ENCODE measurements at places on chromosomes 3 and 15.

GRCh38 chr15:85406916-85407315 lies 26.5 kb downstream of the AKAP13 start:
- no peak for DNase-seq

GRCh38 chr3:30847592-30847991 lies 46.9 kb downstream of the GADL1 start:
- DNase-seq = no peak

DNA sequence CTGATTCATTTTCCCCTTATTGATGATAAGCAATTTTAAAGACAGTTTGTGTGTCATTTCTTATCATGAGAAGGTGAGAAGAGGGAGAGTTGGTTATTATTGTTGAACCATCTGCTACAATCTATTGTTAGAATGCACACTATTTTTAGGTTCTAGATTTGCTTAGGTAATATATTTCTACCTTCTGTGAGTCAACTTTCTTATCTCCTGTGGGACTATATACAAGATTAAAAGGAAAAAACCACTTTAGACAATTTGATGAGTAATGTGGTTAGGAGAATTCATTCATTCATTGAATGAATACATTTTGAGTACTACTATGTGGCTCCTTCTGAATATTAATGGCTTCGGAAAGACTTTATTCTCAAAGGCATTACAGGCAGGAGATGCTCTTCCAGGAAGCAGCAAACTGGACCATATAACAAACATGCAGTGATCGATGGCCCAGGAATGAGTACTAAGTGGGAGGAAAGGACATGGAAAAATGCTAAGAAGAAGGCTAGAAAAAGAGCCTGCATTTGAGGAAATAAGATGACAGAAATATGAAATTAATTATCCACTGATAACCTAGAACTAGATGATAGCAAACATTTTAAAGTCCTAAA lies 22.4 kb downstream of the SPTSSB start:
- DNase-seq = no peak

- peak; percentile 62 for DNase-seq
These were observed 1.3 kb upstream of the PIGZ start for GRCh38 chr3:196969660-196970546.

GRCh38 chr3:74640211-74640610 lies 25.8 kb upstream of the CNTN3 start:
- DNase-seq = no peak

- no peak for DNase-seq
These were observed 21.2 kb downstream of the ZDHHC23 start for GRCh38 chr3:113968986-113969385.
